ENCODE measurements at places on chromosomes 11 and 22. TPM values are rescaled to one million over a fixed set of nuclear protein-coding genes. Genes with fewer than 3 reads are reported as not detected.

The MMP3 gene
- total RNA-seq: 47.1 TPM

The THYN1 gene
- total RNA-seq: 78.1 TPM

The C1QTNF4 gene
- under 0.01 TPM for total RNA-seq

The FREY1 gene
- total RNA-seq: 0.83 TPM

The OR52A1 gene
- not detected for total RNA-seq

The FDXACB1 gene
- 1.8 TPM for total RNA-seq

The BDNF gene
- 16.7 TPM for total RNA-seq

Measured in fibroblast of lung (primary cell).